ENCODE measurements at places on chromosomes 3 and 15.

GRCh38 chr3:3636815-3637214 lies 162.4 kb upstream of the LRRN1 start:
- no peak for DNase-seq

DNA sequence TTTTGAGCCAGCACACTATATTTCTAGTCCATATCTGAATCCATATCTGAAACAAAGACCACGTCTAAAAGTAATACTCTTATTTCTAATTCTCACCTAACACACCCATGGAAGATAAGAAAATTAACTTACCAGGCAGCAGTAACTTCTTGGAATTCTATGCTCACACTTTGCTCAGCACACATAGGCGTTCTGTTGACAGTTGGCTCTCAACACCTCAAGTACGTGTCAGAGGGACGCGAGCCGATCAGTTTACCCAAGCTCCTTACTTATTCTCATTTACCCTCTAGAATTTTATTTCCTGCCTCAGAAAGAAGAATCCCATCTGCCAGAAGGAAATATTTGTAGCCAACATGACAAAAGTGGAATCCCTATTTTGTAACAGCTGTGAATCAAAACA lies 911.9 kb downstream of the FHIT start:
- DNase-seq, result no peak

GRCh38 chr3:139909811-139910210 lies 25.2 kb upstream of the CLSTN2 start:
- DNase-seq, result no peak

- DNase-seq, result no peak
These were observed 34.7 kb downstream of the IGF2BP2 start for GRCh38 chr3:185789891-185790830.

DNA sequence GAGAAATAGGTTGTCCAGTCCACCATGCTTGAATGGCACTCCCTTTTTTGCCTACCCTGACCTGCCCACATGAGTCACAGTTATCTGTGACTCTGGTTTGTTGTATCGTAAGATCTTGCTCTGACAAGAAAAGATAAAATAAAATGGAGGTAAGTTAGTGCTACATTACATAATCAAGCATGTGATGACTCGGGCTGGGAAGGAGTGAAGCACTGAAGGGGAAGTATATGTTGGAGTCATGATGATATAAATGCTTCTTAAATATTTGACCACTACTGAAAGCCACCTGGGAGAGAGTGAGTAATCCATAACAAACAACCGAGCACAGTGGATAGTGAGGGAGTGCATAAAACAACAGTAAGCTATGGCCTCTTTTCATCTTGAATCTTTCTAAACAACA lies 124.4 kb downstream of the SHOX2 start:
- no peak for DNase-seq

- no peak for DNase-seq
These were observed 182.1 kb upstream of the TP63 start for GRCh38 chr3:189449084-189449483.

DNA sequence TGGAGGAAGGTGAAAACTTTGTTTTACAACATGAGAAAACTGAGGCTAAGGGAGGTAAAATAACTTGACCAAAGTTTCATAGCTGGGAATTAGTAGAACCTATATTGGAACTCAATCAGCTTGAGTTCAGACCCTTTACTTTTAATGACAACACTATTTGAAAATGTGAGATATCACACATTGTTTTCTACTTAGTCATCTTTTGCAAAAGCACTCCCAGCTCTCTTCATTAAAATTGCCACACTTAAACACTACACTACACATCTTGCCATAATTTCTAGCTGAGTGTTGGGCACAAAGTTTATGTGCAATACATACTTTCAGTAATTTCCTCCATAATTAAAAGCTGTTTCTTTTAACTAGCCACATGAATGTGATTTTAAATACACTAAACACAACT lies 230.4 kb upstream of the DCBLD2 start:
- no peak for DNase-seq

All from B cell (primary cell).